Naive thymus-derived CD8-positive, alpha-beta T cell (primary cell): ENCODE measurements at places on chromosomes 4 and X. TPM values are rescaled to one million over a fixed set of nuclear protein-coding genes. Genes with fewer than 3 reads are reported as not detected.

GRCh38 chrX:124440695-124441094 is 94.3 kb downstream of the SH2D1A start:
- no peaks in the 10 kb centered on the region for H3K27me3 ChIP-seq
- no peak overlapping the region for H3K27ac ChIP-seq
- no peak overlapping the region for H3K4me3 ChIP-seq
- DNase-seq = no peak
- H3K4me1 ChIP-seq = peaks cover 19% of the 10 kb centered on the region

- no peaks in the 10 kb centered on the region for H3K36me3 ChIP-seq
- no peak overlapping the region for H3K4me3 ChIP-seq
- no peak for DNase-seq
Measured at GRCh38 chr4:114264877-114265291, 285.4 kb upstream of the ARSJ start.

CTAG1B gene
- not detected for total RNA-seq

GRCh38 chr4:176927664-176928063 is 134.9 kb upstream of the VEGFC start:
- no peaks in the 10 kb centered on the region for H3K36me3 ChIP-seq
- H3K27me3 ChIP-seq = no peaks in the 10 kb centered on the region
- H3K4me3 ChIP-seq = no peak overlapping the region
- H3K4me1 ChIP-seq = no peaks in the 10 kb centered on the region
- no peak overlapping the region for H3K27ac ChIP-seq

AKAP14 gene
- total RNA-seq = not detected

DNA sequence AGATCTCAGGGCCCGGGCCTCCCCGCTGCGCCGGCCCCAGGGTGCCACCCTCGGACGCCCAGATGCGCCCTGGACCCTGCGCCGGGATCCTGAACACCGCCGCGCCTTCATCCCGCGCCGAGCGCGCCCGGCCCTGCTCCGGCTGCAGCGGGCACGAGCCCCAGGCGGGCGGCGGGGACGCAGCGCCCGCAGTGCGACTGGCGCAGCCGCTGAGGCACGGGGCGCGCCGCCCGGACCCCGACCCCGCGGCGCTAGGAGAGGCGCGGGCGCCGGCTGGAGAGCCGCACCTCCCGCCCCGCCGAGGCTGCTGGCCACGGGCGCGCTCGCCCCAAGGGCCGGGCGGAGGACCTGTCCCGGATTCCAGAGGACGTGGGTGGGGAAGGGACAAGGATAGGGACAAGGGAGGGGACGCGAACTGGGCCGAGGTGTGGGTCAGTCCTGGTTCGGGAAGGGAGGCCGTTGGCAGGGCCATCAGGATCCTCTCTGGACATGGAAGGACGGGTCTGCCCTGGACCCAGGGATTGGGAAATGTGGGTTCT is 1.1 kb downstream of the ZFYVE28 start:
- H3K36me3 ChIP-seq = no peaks in the 10 kb centered on the region
- peak overlapping the region; percentile 74 for H3K27ac ChIP-seq
- H3K4me3 ChIP-seq = peak overlapping the region; percentile 87
- peak; percentile 17 for DNase-seq
- H3K27me3 ChIP-seq = peaks cover 6% of the 10 kb centered on the region

JAKMIP1 gene
- not detected for total RNA-seq

GRCh38 chrX:17009856-17010625 is 63.6 kb downstream of the REPS2 start:
- no peak overlapping the region for H3K4me3 ChIP-seq
- no peak overlapping the region for H3K27ac ChIP-seq
- no peaks in the 10 kb centered on the region for H3K36me3 ChIP-seq
- H3K27me3 ChIP-seq = no peaks in the 10 kb centered on the region
- no peaks in the 10 kb centered on the region for H3K4me1 ChIP-seq

DNA sequence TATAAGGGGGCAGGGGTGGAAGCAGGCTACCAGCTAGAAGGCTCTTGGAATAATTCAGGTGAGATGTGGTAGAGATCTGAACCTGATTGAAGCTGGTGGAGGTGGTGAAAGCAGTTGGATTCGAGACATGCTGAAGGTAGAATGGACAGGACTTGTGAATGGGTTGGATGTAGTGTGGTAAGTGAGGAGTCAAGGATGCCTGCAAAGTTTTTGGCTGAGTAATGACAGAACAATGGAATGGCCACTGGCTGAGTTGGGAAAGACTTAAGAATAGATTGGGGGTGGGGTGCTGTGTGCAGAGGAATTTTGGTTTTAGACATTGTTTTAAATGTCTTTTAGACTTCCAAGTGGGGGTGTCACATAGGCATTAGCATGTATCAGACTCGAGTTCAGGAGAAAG is 33.5 kb downstream of the HPF1 start:
- no peak for DNase-seq
- no peaks in the 10 kb centered on the region for H3K4me1 ChIP-seq
- H3K4me3 ChIP-seq = no peak overlapping the region
- H3K27me3 ChIP-seq = no peaks in the 10 kb centered on the region
- no peaks in the 10 kb centered on the region for H3K36me3 ChIP-seq

GRCh38 chrX:21798677-21799219 is 40.7 kb upstream of the MBTPS2 start:
- H3K27me3 ChIP-seq = no peaks in the 10 kb centered on the region
- no peak overlapping the region for H3K27ac ChIP-seq
- H3K4me1 ChIP-seq = no peaks in the 10 kb centered on the region

DNA sequence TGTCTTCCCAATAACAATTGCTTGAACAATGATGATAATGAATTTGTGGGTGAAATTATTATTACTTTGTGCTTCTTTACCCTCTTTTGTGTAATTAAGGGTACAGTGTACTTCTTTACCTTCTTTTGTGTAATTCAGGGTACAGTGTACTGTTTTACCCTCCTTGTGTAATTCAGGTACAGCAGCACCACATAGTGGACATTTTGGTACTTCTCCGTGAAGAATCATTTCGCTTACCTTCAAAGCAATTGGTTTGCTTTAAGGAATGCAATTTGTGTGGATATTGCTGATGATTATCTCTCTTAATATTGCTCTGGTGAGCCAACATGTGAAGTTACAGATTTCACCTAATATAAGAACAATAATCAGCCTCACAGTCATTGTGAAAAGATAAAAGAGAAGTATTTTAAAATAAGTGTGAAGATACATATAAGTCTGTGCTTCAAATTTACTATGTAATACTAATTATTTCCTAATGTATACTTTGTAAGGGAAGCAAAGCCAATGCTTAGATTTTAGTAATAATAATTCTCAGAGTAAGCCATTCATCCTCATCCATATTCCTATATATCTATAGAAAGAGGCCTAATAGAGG is 27.2 kb upstream of the SEC24B start:
- peaks cover 4% of the 10 kb centered on the region for H3K27me3 ChIP-seq
- peak; percentile 56 for DNase-seq
- H3K27ac ChIP-seq = no peak overlapping the region
- H3K36me3 ChIP-seq = no peaks in the 10 kb centered on the region

GRCh38 chr4:11489453-11490083 is 60.9 kb upstream of the HS3ST1 start:
- peaks cover 18% of the 10 kb centered on the region for H3K4me1 ChIP-seq
- DNase-seq = no peak
- H3K27me3 ChIP-seq = no peaks in the 10 kb centered on the region
- no peak overlapping the region for H3K27ac ChIP-seq
- H3K4me3 ChIP-seq = no peak overlapping the region

DNA sequence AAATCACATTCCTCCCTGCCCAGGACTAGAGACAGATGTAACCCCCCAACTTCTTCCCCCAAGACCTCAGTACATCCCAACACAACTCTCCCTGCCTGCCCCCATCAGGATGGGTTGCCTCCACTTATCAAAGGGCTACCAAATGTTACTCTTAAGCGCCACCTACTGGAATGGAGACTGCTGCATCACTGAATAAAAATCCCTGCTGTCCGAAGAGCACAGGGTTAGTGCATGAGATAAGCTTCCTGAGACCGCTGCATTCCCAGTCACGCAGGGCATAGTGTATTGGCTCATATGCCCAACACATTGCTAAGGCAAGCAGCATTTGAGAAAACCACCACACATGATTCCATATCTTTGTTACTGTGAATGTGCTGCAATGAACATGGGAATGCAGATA is 544.5 kb downstream of the PPP4R3C start:
- H3K36me3 ChIP-seq = no peaks in the 10 kb centered on the region
- H3K27ac ChIP-seq = no peak overlapping the region
- H3K4me3 ChIP-seq = no peak overlapping the region
- no peak for DNase-seq

DNA sequence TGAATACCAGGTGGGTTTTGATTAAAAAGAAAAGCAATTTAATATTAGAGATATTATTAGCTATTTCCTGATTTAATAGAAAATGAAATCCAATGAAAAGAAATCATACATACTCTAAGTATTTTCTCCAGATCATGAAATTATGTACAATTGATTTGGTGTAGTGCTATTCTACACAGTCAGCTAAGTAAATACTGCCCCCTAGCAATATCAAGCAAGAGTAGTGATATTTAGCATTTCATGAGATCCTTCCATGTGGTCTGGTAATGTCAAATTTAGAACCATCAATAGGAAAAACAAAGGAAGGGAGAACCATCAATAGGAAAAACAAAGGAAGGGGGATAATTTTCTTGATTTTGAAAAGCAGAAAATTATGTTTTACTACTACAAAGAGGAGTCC is 114.6 kb downstream of the TBCK start:
- H3K36me3 ChIP-seq = peaks cover 2% of the 10 kb centered on the region
- DNase-seq = no peak
- no peak overlapping the region for H3K4me3 ChIP-seq
- no peak overlapping the region for H3K27ac ChIP-seq
- no peaks in the 10 kb centered on the region for H3K4me1 ChIP-seq

DNA sequence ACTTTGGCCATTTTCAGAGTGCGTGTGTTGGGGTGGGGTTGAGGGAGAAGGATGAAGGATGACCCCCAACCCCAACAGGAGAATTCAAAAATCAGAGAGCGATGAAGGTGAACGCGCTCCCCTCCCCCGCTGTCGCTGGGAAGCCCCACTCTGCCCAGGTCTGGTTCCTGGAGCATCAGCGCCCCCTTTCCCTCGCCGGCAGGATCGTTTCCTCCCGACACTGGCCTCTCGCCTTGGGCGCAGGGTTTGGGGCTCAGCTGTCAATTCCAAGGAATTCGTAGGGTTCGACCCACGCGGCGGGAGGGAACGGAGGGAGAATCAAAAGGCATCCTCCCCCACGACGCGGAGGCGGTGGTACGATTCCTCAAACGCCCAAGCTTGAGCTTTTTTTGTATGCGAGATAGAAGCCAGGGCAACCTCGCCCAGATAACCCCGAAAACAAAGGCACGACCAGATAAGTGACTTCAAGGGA is 1.0 kb upstream of the PDGFRA start:
- no peak overlapping the region for H3K27ac ChIP-seq
- DNase-seq = no peak
- peak overlapping the region; percentile 25 for H3K4me3 ChIP-seq

DNA sequence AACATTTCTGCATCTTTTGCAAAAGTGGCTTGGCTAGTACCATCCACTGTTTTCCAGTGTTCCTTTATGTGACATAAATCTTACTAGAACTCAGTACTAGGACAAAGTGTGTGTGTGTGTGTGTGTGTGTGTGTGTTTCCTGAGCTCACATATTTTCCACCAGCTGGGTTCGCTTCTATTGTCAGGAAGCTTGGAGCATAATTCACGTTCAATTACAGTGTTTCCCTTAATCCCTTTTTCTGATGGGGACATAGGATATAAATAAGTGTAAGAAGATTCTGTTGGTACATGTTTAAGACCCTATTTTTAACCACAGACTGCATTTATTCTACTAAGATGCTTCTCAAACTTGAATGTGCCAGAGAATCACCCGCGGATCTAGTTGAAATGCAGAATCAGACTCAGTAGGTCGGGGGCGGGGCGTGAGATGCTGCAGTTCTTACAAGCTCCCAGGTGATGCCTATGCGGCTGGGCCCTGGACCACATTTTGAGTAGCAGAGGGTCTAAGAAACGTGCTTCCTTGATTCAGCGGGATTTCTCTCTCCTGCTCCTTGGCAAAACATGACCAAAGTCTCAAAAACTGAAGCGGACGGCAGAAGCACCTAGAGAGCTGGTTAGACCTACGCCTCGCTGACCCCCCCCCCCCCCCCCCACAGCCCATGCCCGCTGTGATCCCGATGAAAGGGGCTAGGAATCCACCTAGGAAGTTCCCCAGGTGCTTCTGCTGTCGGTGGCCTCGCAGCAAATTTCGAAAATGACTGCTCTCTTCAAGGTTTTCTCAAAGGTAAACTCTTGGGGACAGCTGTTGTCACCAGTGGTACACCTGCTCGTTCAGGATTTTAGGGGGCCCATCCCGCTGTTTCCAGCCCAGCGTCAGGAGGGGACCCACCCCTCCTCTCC is 797 bp downstream of the CD99L2 start:
- H3K27me3 ChIP-seq = no peaks in the 10 kb centered on the region
- peak overlapping the region; percentile 88 for H3K27ac ChIP-seq
- peak; percentile 24 for DNase-seq
- H3K4me1 ChIP-seq = peaks cover 8% of the 10 kb centered on the region
- H3K4me3 ChIP-seq = peak overlapping the region; percentile 81
- H3K36me3 ChIP-seq = no peaks in the 10 kb centered on the region
